ENCODE measurements at places on chromosomes 2 and 18. TPM values are rescaled to one million over a fixed set of nuclear protein-coding genes. Genes with fewer than 3 reads are reported as not detected.

The MBP gene
- 45.2 TPM for total RNA-seq

The CEP192 gene
- total RNA-seq: 13.5 TPM

The PIEZO2 gene
- total RNA-seq: 3.1 TPM

The TLX2 gene
- not detected for total RNA-seq

The GPR39 gene
- total RNA-seq: 1.3 TPM

The FAM117B gene
- total RNA-seq: 3.3 TPM

The SS18 gene
- 69.9 TPM for total RNA-seq

The NMUR1 gene
- total RNA-seq: 1.4 TPM

The UGT1A5 gene
- not detected for total RNA-seq

The CFC1 gene
- not detected for total RNA-seq

The SIX2 gene
- 2.3 TPM for total RNA-seq

The CXCR1 gene
- total RNA-seq: 7.2 TPM

The PPP1R1C gene
- not detected for total RNA-seq

The ADCYAP1 gene
- 0.55 TPM for total RNA-seq

The HOXD13 gene
- 1.1 TPM for total RNA-seq

The LIMS3 gene
- total RNA-seq: 9.7 TPM

The LDAH gene
- total RNA-seq: 12.7 TPM

The SERPINB3 gene
- not detected for total RNA-seq

The LYPD1 gene
- total RNA-seq: 0.32 TPM

The DSC3 gene
- 0.22 TPM for total RNA-seq

The SIX3 gene
- not detected for total RNA-seq

The TUBA3D gene
- total RNA-seq: not detected
